ENCODE measurements at places on chromosomes 6 and 20. TPM values are rescaled to one million over a fixed set of nuclear protein-coding genes. Genes with fewer than 3 reads are reported as not detected.

DNA sequence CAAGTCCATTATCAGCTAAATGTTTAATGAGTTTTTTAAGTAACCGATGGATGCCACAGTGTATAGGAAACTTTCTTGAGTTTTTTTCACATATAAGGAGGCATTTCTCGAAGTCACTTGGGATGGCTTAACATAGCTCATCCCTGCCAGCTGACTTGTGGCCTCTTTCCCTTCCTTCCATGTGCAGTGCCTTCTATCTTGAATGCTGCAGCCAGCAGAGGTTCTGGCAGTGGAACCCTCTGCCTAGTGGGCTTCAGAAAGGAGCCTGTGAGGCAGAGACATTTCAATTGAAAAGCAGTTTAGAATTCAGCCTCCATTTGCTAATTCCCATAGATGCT, 51.9 kb downstream of the AKAP12 start:
- H3K36me3 ChIP-seq, result no peaks in the 10 kb centered on the region
- H3K27ac ChIP-seq, result no peak overlapping the region
- H3K4me3 ChIP-seq, result no peak overlapping the region
- H3K27me3 ChIP-seq, result peaks cover 34% of the 10 kb centered on the region
- DNase-seq, result no peak

GRCh38 chr6:131532580-131533039, 40.4 kb upstream of the ARG1 start:
- no peak overlapping the region for H3K4me3 ChIP-seq
- peak; percentile 82 for DNase-seq
- no peaks in the 10 kb centered on the region for H3K36me3 ChIP-seq
- H3K27me3 ChIP-seq, result no peaks in the 10 kb centered on the region
- peak overlapping the region; percentile 80 for H3K27ac ChIP-seq

DNA sequence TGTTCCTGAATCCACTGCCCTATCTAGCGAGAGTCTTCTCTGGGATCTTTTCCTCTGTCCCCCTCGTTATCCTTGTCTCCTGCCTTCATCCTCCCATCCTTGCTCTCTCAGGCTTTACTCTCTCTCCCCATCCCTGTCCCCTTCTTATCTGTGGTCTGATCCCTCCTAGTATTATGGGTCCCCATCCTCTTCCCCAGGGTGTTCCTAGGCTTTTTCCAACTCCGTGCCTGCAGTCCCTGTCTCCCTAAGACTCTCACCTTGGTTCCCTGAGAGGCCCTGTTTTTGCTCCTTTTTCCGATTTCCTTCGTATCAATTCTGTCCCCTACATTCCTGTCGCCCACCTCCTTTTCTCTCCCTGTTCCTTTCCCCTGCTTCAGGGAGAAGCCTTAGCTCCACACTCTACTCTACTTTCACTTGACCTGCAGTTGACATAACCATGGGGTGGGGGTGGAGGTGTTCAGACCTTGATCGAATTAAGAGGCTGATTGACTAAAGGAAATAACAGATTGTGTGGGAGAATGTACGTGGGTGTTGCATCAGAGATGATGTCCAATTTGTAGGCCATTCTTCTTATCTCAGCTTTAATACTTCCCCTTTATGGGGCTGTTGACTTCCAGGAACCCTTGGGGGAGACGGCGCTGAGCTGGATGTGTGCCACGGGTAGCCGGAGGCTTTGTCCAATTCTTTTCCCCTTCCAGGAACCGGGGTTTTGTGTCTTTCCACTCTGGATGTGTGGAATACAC, 905 bp downstream of the PPARD start:
- peak overlapping the region; percentile 82 for H3K4me3 ChIP-seq
- no peaks in the 10 kb centered on the region for H3K27me3 ChIP-seq
- H3K27ac ChIP-seq, result peak overlapping the region; percentile 73
- DNase-seq, result peak; percentile 22
- H3K36me3 ChIP-seq, result peaks cover 29% of the 10 kb centered on the region
- peaks cover 39% of the 10 kb centered on the region for H3K4me1 ChIP-seq

GRCh38 chr20:62967628-62968351, 15.3 kb downstream of the SLC17A9 start:
- DNase-seq, result no peak
- no peak overlapping the region for H3K4me3 ChIP-seq
- H3K36me3 ChIP-seq, result peaks cover 6% of the 10 kb centered on the region
- H3K4me1 ChIP-seq, result peaks cover 12% of the 10 kb centered on the region
- no peak overlapping the region for H3K27ac ChIP-seq
- peaks cover 13% of the 10 kb centered on the region for H3K27me3 ChIP-seq

GRCh38 chr20:51281521-51281920, 258.6 kb upstream of the KCNG1 start:
- H3K27me3 ChIP-seq, result peaks cover 13% of the 10 kb centered on the region
- DNase-seq, result no peak
- H3K36me3 ChIP-seq, result no peaks in the 10 kb centered on the region
- no peaks in the 10 kb centered on the region for H3K4me1 ChIP-seq
- H3K27ac ChIP-seq, result no peak overlapping the region
- no peak overlapping the region for H3K4me3 ChIP-seq

- peaks cover 42% of the 10 kb centered on the region for H3K36me3 ChIP-seq
- no peak overlapping the region for H3K27ac ChIP-seq
- H3K27me3 ChIP-seq, result no peaks in the 10 kb centered on the region
- no peak for DNase-seq
Observed at GRCh38 chr6:151008425-151008824, 142.9 kb downstream of the MTHFD1L start.

DNA sequence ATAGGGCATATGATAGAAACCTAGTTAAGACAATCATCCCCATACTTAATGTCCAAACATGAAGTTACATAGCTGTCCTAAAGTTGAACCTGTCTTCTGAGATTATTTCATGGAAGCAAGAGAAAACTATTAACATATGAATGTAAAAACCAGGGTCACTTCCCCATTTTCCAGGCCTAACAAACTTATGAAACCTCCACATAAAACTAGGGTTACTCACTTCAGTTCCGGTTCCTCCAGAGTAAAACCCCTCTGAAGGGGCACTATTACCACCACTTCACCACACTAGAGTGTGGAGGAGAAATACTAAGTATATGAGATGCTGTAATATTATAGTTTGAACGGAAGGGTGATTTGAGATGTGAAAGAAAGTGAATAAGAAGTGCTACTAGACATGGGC, 14.9 kb downstream of the PRKN start:
- H3K4me1 ChIP-seq, result no peaks in the 10 kb centered on the region
- no peaks in the 10 kb centered on the region for H3K27me3 ChIP-seq

DNA sequence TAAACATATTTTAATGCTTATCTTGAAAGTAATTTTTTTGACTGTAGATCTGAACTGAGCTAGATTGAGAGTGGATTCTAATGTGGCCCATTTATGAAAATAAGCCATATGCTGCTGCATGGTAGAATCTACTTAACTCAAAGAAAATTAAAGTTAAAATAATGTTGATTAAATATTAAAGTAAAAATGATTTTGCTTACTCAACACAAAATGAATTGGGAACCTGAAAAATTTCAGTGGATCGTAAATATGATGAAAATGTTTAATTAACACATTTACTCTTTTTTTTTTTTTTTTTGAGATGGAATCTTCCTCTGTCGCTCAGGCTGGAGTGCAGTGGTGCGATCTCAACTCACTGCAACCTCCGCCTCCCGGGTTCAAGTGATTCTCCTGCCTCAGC, 144.5 kb upstream of the HMGN3 start:
- peaks cover 2% of the 10 kb centered on the region for H3K27me3 ChIP-seq
- no peak overlapping the region for H3K4me3 ChIP-seq
- no peak overlapping the region for H3K27ac ChIP-seq
- no peaks in the 10 kb centered on the region for H3K36me3 ChIP-seq

GRCh38 chr6:11672669-11673068, 105.9 kb downstream of the ADTRP start:
- H3K27ac ChIP-seq, result no peak overlapping the region
- H3K27me3 ChIP-seq, result peaks cover 3% of the 10 kb centered on the region
- H3K4me3 ChIP-seq, result no peak overlapping the region
- DNase-seq, result no peak
- no peaks in the 10 kb centered on the region for H3K36me3 ChIP-seq
- no peaks in the 10 kb centered on the region for H3K4me1 ChIP-seq

GRCh38 chr6:145756170-145756662, 20.9 kb upstream of the EPM2A start:
- H3K36me3 ChIP-seq, result no peaks in the 10 kb centered on the region
- no peak overlapping the region for H3K27ac ChIP-seq
- H3K4me1 ChIP-seq, result no peaks in the 10 kb centered on the region

DNA sequence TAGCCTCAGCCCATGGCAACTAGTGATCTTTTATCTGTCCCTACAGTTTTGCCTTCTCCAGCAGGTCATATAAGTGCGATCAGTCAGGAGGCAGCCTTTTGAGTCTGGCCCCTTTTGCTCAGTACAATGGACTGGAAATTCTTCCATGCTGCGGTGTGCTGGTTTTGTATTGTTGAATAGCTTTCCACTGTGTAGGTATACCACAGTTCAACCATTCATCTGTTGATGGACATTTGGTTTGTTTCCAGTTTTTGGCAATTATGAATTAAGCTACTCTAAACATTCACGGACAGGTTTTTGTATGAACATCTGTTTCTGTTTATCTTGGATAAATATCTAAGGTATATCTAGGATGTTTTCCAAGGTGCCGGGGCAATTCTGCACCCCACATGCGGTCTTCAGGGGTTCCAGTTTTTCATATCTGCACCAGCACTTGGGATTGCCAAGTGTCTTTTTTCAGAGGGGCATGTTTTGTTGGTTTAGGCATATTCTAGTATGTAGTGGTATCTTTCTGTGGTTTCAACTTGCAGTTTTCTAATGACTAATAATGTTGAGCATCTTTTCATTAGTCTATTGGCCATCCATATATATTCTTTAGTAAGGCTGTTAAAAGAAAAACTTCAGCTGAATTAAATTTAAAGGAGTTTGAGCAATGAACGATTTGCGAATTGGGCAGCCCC, 141.0 kb downstream of the TFAP2C start:
- H3K4me1 ChIP-seq, result no peaks in the 10 kb centered on the region
- H3K36me3 ChIP-seq, result no peaks in the 10 kb centered on the region
- no peaks in the 10 kb centered on the region for H3K27me3 ChIP-seq
- H3K27ac ChIP-seq, result no peak overlapping the region
- H3K4me3 ChIP-seq, result no peak overlapping the region

GRCh38 chr20:19601126-19601810, 156.8 kb upstream of the RIN2 start:
- H3K27me3 ChIP-seq, result no peaks in the 10 kb centered on the region
- H3K36me3 ChIP-seq, result no peaks in the 10 kb centered on the region
- no peak for DNase-seq
- H3K4me3 ChIP-seq, result no peak overlapping the region
- H3K4me1 ChIP-seq, result no peaks in the 10 kb centered on the region

Gene MAFB
- not detected for total RNA-seq

Gene TGM2
- total RNA-seq, result not detected

Gene FILIP1
- total RNA-seq, result 0.07 TPM

Measured in activated CD8-positive, alpha-beta T cell treated with anti-CD3 and anti-CD28 coated beads for 36 hours (primary cell).